ENCODE measurements at places on chromosomes 1 and 21. TPM values are rescaled to one million over a fixed set of nuclear protein-coding genes. Genes with fewer than 3 reads are reported as not detected.

GRCh38 chr1:30123896-30124295 lies 599.5 kb downstream of the MATN1 start:
- H3K4me3 ChIP-seq, result no peak overlapping the region
- DNase-seq, result no peak
- no peak overlapping the region for H3K27ac ChIP-seq
- no peaks in the 10 kb centered on the region for H3K36me3 ChIP-seq

GRCh38 chr1:111720274-111720976 lies 18.8 kb downstream of the INKA2 start:
- H3K36me3 ChIP-seq, result no peaks in the 10 kb centered on the region
- H3K4me1 ChIP-seq, result peaks cover 7% of the 10 kb centered on the region
- H3K27me3 ChIP-seq, result no peaks in the 10 kb centered on the region
- DNase-seq, result no peak

DNA sequence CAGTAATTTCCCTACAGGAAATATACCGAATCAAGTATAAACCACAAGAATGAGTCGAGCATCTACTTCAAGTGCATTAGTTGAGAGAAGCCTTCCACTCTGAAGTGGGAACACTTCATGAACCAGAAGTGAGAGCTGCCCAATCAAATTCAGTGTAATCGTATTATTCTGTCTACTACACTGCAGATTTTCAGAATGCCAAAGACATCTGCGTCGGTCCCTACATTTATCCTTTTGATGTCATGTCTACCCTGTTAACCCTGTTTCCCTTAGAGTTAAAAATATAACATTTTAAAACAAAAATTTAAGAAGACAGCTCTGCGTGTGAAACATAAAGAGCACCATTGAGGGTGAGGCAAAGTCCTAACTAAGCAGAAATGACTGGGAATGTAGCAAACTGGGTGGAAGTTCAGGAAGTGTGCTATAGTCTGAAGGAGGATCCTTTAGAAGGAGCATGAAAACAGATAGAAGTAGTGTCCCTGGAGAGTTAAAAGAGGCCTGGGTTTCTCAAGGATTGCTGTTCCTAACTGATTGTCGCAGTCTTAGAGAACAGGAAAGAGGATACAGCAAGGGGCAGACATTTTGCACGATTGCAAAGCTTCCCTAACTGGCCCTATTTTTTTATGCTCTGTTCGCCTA lies 291.2 kb downstream of the PTPRC start:
- peaks cover 16% of the 10 kb centered on the region for H3K36me3 ChIP-seq
- peak overlapping the region; percentile 68 for H3K4me3 ChIP-seq
- H3K27ac ChIP-seq, result peak overlapping the region; percentile 94

DNA sequence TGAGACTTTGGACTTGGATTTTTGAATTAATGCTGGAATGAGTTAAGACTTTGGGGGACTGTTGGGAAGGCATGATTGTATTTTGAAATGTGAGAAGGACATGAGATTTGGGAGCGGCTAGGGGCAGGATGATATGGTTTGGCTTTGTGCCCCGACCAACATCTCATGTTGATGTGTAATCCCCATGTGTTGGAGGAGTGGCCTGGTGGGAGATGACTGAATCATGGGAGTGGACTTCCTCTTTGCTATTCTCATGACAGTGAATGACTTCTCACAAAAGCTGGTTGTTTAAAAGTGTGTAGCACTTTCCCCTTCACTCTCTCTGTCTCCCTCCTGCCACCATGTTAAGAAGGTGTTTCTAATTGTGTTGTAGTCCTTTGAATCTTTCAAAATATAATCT lies 9.3 kb upstream of the PHGDH start:
- H3K27ac ChIP-seq, result no peak overlapping the region
- no peak for DNase-seq
- no peaks in the 10 kb centered on the region for H3K27me3 ChIP-seq
- no peak overlapping the region for H3K4me3 ChIP-seq
- H3K4me1 ChIP-seq, result no peaks in the 10 kb centered on the region

- DNase-seq, result no peak
- H3K4me3 ChIP-seq, result no peak overlapping the region
- H3K27me3 ChIP-seq, result no peaks in the 10 kb centered on the region
- no peaks in the 10 kb centered on the region for H3K4me1 ChIP-seq
These were observed 96.2 kb downstream of the RGS2 start for GRCh38 chr1:192905049-192905448.

Gene F3
- total RNA-seq, result 6.5 TPM

DNA sequence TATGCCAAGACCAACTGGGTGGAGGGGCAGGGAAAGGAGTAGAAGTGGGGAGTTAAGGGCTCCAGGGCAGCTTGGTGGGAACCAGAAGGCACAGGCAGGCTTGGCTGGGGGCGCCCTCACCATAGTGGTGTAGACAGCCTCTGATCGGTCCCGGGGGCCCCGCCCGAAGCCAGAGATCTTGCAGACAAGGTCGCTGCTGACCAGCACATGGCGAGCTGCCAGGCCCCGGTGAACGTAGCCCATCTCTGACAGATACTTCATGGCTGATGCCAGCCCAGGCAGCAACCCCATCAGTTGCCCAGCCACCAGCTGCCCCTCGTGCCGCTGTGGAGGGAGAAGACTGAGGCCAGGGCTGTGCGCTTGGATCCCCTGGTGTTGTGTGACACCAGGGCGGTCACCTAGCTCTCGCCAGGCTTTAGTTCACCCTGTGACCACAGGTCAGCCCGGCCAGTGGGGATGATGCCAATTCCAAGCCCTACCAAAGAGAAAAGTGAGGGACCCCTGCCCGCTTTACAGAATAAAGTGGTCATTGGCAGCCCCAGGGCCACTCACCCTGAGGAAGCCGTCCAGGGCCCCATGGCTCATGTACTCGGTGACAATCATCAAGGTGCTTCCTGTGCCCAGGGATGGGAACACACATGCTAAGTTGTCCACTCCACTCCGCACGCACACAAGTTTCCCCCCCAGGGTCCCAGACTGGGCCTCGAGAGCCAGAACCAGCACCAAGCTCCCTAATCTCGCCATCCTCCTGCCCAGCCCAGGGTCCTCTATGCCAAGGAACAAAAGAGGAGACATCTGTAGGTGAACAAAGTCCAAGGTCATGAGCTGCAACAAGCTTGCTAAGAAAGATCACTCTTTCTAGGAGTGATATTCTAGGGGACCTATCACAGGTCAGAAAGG lies 28.2 kb downstream of the CDCA8 start:
- no peak overlapping the region for H3K4me3 ChIP-seq
- peaks cover 10% of the 10 kb centered on the region for H3K27me3 ChIP-seq
- DNase-seq, result no peak

GRCh38 chr1:81998165-81998564 lies 197.4 kb downstream of the ADGRL2 start:
- H3K4me3 ChIP-seq, result no peak overlapping the region
- H3K4me1 ChIP-seq, result no peaks in the 10 kb centered on the region
- H3K36me3 ChIP-seq, result no peaks in the 10 kb centered on the region
- DNase-seq, result no peak

Gene LCE2A
- total RNA-seq, result not detected

All from A673 (cell line).